ENCODE measurements at places on chromosomes 3 and 15. TPM values are rescaled to one million over a fixed set of nuclear protein-coding genes. Genes with fewer than 3 reads are reported as not detected.

GRCh38 chr3:38131621-38132369, 5.1 kb downstream of the ACAA1 start:
- no peaks in the 10 kb centered on the region for H3K4me1 ChIP-seq
- no peak for DNase-seq
- no peak overlapping the region for H3K27ac ChIP-seq
- H3K36me3 ChIP-seq: no peaks in the 10 kb centered on the region
- H3K4me3 ChIP-seq: no peak overlapping the region

DNA sequence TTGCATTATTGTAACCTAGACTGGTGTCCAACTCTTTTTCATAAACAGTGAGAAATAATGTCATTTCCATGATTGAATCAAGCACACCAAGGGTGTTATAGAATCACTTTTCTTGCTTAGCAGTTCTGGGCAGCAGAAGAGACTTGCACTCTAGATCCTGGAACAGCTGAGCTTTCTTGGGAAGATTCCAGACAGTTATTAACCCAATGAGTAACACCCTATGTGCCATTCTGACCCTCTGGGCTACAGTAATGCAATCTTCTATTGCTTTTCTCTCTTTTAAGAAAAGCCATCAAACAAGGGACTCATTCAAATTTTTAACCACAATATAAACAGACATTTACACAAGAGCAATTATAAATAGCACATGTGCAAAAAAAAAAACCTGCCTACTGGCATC, 39.3 kb upstream of the USP3 start:
- H3K36me3 ChIP-seq: no peaks in the 10 kb centered on the region
- H3K4me1 ChIP-seq: no peaks in the 10 kb centered on the region
- H3K4me3 ChIP-seq: no peak overlapping the region
- H3K27ac ChIP-seq: no peak overlapping the region

GOLGA8J gene
- total RNA-seq: 0.37 TPM

- H3K27me3 ChIP-seq: no peaks in the 10 kb centered on the region
- peak overlapping the region; percentile 96 for H3K27ac ChIP-seq
- no peaks in the 10 kb centered on the region for H3K4me1 ChIP-seq
- peak overlapping the region; percentile 92 for H3K4me3 ChIP-seq
Observed at GRCh38 chr3:73622091-73622805, 2.5 kb downstream of the PDZRN3 start.

UMPS gene
- total RNA-seq: 17.1 TPM

GHSR gene
- total RNA-seq: not detected

RARB gene
- total RNA-seq: 17.1 TPM

- no peak overlapping the region for H3K4me3 ChIP-seq
- peaks cover 9% of the 10 kb centered on the region for H3K4me1 ChIP-seq
- no peak for DNase-seq
- no peaks in the 10 kb centered on the region for H3K36me3 ChIP-seq
Observed at GRCh38 chr15:68582864-68583263, 4.1 kb downstream of the CORO2B start.

GRCh38 chr15:39094116-39094515, 486.8 kb upstream of the THBS1 start:
- no peaks in the 10 kb centered on the region for H3K36me3 ChIP-seq
- H3K4me3 ChIP-seq: no peak overlapping the region
- no peak overlapping the region for H3K27ac ChIP-seq
- DNase-seq: no peak

GRCh38 chr3:163753033-163753432, 1325.3 kb downstream of the SI start:
- no peaks in the 10 kb centered on the region for H3K36me3 ChIP-seq
- no peaks in the 10 kb centered on the region for H3K27me3 ChIP-seq
- H3K4me3 ChIP-seq: no peak overlapping the region
- H3K4me1 ChIP-seq: no peaks in the 10 kb centered on the region

GRCh38 chr15:86743283-86743903, 663.7 kb downstream of the AGBL1 start:
- DNase-seq: no peak
- no peaks in the 10 kb centered on the region for H3K4me1 ChIP-seq
- H3K4me3 ChIP-seq: no peak overlapping the region
- H3K36me3 ChIP-seq: no peaks in the 10 kb centered on the region

DNA sequence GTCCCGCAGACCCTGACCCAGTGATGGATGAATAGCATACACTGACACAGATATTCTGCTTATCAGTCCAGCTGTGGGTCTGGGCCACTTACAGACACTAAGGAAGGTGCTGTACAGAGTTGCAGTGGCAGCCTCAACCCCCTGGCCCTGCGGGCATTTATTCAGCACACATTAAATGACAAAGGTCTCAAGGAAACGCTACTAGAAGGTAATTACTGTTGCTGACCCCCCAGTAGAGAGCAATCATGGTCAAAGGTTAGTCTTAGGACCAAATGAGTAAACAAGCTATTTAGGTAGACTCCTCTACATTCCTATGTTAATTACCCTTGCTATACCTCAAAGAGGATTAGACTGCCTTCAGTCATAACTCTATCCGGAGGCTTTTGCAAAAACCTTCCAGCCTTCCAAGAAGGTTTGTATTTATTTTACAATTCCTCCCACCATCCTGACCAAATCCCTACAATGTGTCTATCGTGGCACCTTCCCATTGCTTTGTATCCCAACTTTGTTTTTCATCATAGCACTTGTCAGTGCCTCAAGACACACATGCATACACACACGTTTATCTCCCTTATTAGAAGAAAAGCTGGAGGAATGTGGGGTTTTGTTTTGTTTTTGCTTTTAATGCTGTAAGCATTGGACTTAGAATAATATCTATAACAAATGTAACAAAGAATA, 227.9 kb downstream of the PYDC2 start:
- no peaks in the 10 kb centered on the region for H3K36me3 ChIP-seq
- H3K27me3 ChIP-seq: no peaks in the 10 kb centered on the region
- H3K27ac ChIP-seq: no peak overlapping the region
- no peaks in the 10 kb centered on the region for H3K4me1 ChIP-seq
- no peak for DNase-seq

DNA sequence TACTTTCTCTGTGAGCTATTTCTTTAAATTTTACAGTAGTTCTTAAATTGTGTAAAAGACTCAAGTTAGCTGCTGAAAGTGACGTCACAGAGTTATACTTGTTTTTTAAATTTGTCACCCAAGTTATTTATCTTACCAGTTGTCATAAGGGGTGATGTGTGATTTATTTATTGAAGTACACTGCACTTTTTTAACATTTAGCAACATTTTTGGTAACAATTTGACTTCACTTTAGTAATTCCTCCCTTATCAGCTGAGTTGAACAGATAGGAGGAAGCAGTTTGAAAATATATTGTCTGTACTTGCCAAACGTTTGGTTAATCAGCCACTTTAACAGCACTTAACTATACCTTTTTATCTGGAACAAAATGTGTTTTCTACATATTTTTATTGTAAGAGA, 3.8 kb downstream of the STT3B start:
- H3K27ac ChIP-seq: no peak overlapping the region
- no peaks in the 10 kb centered on the region for H3K4me1 ChIP-seq
- no peaks in the 10 kb centered on the region for H3K36me3 ChIP-seq
- DNase-seq: no peak
- H3K27me3 ChIP-seq: no peaks in the 10 kb centered on the region

DNA sequence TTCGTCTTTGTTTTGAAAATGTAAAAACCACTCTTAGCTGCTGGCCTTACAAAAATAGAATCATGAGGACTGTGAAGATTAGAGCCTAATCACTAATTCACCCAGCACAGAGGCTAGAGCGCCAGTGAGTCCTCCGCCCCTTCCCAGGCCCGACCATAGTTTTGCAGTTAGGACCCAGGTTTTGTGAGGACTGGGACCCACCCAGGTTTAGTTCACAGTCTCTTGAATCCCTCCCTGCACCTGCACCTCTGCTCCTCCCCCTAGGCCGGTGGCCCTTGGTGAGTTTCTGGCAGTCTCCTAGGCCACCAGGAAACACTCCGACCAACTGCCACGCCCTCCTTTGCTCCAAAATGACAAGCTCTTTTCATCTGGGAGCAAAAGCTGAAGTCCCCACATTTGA, 136.0 kb upstream of the CCDC54 start:
- no peaks in the 10 kb centered on the region for H3K4me1 ChIP-seq
- DNase-seq: no peak
- no peaks in the 10 kb centered on the region for H3K27me3 ChIP-seq
- H3K4me3 ChIP-seq: peak overlapping the region; percentile 74

CGNL1 gene
- total RNA-seq: 40.0 TPM

GRCh38 chr3:52215351-52215750, 10.1 kb downstream of the TLR9 start:
- H3K36me3 ChIP-seq: no peaks in the 10 kb centered on the region
- no peaks in the 10 kb centered on the region for H3K27me3 ChIP-seq
- H3K4me3 ChIP-seq: no peak overlapping the region
- peaks cover 6% of the 10 kb centered on the region for H3K4me1 ChIP-seq
- no peak for DNase-seq

HTD2 gene
- 1.2 TPM for total RNA-seq

DNA sequence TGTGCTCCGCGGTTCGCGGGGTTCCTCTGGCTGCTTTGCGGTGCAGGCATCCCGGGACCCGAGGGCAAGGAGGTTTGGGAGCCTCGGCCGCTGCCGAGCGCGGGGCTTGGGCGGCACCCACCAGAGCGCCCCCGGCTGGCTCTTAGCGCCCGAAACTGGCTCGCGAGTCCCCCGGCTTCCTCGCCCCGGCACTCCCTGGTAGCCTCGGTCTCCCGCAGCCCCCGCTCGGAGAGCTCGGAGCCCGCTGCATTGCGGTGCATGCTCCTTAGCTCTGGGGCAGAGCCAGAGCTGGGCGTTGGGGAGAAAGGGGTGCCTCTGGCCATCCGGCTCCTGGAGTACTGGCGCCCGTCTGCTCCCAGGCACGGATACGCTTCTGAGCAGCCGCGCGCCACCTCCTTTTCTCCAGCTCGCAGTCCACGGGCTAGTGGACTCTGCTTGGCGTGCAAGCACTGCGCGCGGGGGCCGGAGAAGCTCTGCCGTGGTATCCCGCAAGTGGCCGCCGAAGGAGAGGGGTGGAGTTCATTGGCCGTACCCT, 753 bp downstream of the EPHB1 start:
- H3K36me3 ChIP-seq: no peaks in the 10 kb centered on the region
- no peak for DNase-seq
- H3K27me3 ChIP-seq: no peaks in the 10 kb centered on the region
- peaks cover 17% of the 10 kb centered on the region for H3K4me1 ChIP-seq
- H3K4me3 ChIP-seq: peak overlapping the region; percentile 44

DNA sequence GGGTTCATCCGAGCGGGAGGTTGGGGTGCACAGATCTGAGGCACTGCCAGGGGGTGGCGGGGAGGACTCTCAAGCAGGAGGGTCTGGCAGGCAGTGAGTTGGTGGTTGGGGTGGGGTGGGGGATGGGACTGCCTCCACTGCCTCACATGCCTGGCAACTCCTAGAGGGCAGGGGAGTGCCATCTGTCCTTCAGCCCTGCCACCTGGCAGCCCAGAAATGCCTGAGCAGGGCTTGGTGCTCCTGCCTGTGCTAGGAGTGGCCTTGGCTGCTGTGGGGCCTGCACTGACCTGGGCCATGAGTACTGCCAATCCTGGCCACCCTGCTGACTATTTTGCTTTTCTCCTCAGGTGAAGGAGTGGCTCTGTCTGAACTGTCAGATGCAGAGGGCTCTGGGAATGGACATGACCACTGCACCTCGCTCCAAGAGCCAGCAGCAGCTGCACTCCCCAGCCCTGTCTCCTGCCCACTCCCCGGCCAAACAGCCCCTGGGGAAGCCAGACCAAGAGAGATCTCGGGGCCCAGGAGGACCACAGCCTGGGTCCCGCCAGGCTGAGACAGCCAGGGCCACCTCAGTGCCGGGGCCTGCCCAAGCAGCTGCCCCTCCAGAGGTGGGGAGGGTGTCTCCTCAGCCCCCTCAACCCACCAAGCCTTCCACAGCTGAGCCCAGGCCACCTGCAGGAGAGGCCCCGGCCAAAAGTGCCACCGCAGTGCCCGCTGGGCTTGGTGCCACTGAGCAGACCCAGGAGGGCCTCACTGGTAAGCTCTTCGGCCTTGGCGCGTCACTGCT, 32.0 kb upstream of the APEH start:
- no peaks in the 10 kb centered on the region for H3K27me3 ChIP-seq
- no peak for DNase-seq
- no peak overlapping the region for H3K4me3 ChIP-seq
- H3K36me3 ChIP-seq: no peaks in the 10 kb centered on the region
- H3K27ac ChIP-seq: no peak overlapping the region

DNA sequence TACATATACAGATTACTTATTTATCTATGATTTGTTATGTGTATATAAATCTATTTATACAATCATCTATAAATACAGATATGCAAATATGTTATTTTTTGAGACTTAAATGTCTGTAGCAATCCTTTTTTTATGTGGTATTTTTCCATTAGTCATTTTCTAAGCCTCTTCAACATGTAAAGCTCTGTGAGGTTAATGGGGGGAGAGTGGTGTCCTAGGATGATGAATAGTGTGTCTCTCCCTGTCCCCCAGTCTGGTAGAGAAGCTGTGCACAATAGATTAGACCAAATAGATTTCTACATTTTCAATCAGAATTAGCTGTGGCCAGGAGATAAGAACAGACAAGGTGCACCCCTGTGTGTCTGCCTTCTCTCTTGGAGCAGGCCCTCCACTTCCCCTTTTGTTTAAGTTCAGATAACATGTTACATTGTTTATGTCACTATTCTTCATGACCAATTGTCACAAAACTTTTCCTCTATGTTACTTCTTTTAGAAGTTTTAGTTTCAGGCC, 453.9 kb downstream of the LPP start:
- H3K27ac ChIP-seq: peak overlapping the region; percentile 65
- no peak for DNase-seq
- H3K36me3 ChIP-seq: no peaks in the 10 kb centered on the region
- no peaks in the 10 kb centered on the region for H3K4me1 ChIP-seq
- no peak overlapping the region for H3K4me3 ChIP-seq

DNA sequence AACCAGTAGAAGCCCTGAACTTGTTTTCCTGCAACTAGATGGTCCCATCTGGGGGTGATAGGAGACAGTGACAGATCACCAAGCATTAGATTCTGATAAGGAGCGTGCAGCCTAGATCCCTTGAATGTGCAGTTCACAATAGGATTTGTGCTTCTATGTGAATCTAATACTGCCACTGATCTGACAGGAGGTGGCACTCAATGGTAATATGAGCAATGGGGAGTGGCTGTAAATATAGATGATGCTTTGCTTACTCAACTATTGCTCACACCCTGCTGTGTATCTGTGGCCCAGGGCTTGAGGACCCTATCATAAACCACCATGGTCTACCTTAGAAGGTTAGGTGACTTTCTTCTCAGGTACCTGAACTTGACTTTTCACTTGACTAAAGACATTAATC, 417.1 kb upstream of the ARHGEF26 start:
- H3K4me3 ChIP-seq: no peak overlapping the region
- peaks cover 2% of the 10 kb centered on the region for H3K27me3 ChIP-seq
- H3K36me3 ChIP-seq: no peaks in the 10 kb centered on the region
- no peak overlapping the region for H3K27ac ChIP-seq

Data from uterus (tissue), 4 donors.